ENCODE measurements at places on chromosomes 2 and 18.
A peak's percentile ranks its signal among the peaks of the same experiment; 100 is the strongest.

GRCh38 chr2:241110607-241111439 is 8.7 kb upstream of the MTERF4 start:
- DNase-seq: no peak

DNA sequence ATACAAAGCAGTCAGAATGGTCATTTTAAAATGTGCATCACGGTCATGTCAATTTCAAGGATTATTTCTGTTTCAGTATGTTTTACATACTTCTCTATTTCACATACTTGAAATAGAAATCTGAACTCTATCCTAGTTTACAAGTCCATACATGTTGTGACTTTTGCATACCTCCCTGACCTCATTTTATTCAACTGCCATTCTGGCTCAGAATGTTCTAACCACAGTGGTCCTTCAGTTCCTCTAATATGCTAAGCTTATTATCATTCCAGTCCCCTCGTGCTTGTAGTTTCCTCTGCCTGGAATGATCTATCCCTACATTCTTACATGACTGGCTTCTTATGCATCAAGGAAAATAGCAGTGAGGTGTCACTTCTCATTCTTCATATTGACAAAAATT is 295.6 kb downstream of the KIAA1328 start:
- DNase-seq: no peak

- DNase-seq: no peak
Observed at GRCh38 chr2:16138811-16139662, 198.7 kb downstream of the MYCN start.

DNA sequence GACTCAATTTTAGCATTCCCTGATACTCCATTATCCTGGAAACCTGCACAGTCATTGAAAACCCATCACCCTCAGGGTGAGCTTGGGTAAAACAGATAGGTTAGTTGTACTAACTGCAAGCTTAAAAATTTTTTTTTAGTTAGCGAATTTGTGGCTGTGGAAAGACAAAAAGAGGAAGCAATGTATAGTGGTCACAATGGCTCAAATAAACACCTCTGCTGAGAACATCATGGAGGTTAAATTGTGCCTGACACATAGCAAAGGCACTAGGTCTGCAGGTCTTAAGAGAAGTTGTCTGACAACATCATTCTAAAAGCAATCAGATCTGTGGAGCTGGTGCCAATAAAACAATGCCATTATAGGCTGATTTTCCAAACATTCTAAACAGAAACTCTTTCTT is 84.4 kb upstream of the CAVIN2 start:
- no peak for DNase-seq

DNA sequence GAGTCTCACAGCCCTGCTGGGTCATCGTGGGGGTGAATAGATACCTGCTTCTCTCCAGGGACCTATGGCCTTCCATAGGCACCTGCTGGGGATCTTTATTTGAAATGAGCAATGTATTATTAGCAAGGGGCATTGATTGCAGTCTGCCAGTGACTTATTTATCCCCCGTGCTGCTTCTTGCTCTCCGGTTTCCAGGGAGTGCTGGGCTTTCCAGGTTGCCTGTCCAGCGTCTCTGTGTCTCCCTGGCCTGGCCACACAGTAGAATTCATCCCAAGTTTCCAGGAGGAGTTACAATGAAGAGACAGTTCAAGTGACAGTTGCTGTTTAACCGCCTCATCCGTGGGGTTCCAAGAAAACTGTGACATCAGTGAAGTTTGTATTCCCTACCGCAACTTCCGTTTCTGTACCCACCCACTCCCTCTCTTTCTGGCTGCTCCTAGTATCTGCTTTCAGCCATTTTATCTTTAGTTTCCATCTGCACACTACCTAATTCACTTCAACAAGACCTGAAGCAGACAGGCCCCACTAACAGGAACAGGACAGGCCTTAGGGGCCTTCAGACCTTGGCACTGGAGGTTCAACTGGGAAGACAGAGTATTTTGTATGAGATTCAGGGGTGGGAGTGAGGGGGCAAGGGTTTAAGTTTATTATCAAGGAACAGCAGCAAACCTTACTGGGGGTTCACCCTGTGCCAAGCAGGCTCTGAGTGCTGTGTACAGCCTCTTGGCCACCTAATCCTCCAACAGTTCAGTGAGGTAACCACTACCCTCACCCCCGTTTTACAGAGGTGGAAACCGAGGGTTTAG is 134.8 kb downstream of the PRKCE start:
- no peak for DNase-seq

GRCh38 chr2:238900511-238900910 is 52.6 kb downstream of the TWIST2 start:
- no peak for DNase-seq

DNA sequence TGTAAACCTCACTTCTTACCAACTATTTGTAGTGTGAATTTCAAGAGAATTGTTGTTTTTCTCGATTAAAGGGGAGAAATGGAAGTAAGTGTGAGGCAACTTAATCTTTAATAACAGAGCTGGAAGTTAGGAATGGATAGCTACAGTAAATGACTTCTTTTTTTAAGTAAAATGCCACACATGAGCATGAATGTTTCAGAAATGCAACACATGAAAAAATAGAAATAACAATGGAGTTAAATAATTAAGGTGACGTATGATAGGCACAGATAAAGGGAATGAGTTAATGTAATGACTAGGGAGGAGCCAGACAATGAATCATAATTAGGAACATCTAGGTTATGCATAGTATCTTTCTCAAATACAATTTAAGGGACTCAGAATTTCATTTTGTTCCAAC is 3.4 kb downstream of the REL start:
- no peak for DNase-seq

DNA sequence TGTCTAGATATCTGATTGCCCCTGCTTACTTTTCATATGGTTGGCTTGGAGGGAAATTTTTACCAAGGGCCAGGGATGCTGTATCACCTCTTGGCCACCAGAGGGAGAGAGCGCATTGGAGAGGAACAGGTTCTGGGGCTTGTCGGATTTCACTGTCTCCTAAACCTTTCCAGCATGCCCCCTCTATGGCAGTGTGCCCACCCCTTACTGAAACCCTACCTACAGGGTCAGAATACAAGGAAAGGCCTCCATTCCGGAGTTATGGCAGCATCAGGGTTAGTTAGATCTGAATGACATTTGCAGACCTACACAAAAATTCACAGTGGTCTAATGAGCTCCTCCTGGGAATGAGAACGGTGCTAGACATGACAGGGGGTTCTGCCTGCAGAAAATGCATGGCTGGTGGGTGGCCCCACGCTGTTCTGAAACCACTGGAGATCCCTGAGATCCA is 5.8 kb downstream of the SLC14A2 start:
- DNase-seq: peak; percentile 16

DNA sequence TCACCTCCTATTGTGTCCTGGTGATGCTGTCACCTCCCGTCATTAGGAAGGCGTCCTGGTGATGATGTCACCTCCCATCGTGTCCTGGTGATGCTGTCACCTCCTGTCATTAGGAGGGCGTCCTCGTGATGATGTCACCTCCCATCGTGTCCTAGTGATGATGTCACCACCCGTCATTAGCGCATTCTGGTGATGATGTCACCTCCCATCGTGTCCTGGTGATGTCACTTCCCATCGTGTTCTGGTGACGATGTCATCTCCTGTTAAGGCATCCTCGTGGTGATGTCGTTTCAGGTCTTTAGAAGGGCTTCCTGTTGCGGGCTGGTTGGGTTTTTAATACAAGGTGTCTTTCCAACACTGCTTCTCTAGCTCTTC is 40.7 kb downstream of the CTDP1 start:
- DNase-seq: no peak

- DNase-seq: no peak
Observed at GRCh38 chr2:194867328-194867727, 789.7 kb upstream of the SLC39A10 start.

DNA sequence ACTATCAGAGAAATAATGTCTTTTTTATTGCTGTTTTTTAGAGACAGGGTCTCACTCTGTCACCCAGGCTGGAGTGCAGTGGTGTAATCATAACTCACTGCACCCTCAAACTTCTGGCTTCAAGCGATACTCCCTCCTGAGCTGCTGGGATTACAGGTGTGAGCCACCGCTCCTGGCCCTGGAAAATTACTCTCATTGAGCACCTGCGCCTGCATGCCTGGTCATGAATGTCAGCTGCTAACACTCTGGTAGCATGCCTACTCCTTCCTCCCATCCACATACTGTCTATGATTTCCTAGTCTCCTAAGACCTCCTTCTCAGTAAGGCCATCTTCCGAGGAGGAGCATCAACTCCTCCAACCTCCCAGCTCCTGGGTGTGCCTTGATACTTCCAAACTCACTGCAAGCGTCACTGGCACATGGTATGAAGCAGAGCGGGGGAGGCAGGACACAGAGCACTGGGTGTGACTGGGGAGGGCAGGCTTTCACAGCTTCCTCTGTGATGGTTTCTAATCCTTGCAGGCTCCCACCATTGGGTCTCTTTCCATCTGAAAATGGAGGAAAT is 1.6 kb upstream of the MAP2 start:
- no peak for DNase-seq

GRCh38 chr2:15391751-15392150 is 169.4 kb downstream of the NBAS start:
- no peak for DNase-seq
